ENCODE measurements at places on chromosomes 11 and 22. TPM values are rescaled to one million over a fixed set of nuclear protein-coding genes. Genes with fewer than 3 reads are reported as not detected.

The P2RX6 gene
- total RNA-seq: 1.0 TPM

GRCh38 chr11:13294771-13295579 is 17.4 kb downstream of the BMAL1 start:
- H3K27me3 ChIP-seq: no peaks in the 10 kb centered on the region
- H3K4me3 ChIP-seq: no peak overlapping the region
- no peaks in the 10 kb centered on the region for H3K36me3 ChIP-seq
- no peaks in the 10 kb centered on the region for H3K4me1 ChIP-seq
- no peak overlapping the region for H3K27ac ChIP-seq
- DNase-seq: no peak

GRCh38 chr11:94794287-94795168 is 26.4 kb downstream of the AMOTL1 start:
- no peaks in the 10 kb centered on the region for H3K36me3 ChIP-seq
- no peaks in the 10 kb centered on the region for H3K27me3 ChIP-seq
- peaks cover 4% of the 10 kb centered on the region for H3K4me1 ChIP-seq
- DNase-seq: peak; percentile 69

DNA sequence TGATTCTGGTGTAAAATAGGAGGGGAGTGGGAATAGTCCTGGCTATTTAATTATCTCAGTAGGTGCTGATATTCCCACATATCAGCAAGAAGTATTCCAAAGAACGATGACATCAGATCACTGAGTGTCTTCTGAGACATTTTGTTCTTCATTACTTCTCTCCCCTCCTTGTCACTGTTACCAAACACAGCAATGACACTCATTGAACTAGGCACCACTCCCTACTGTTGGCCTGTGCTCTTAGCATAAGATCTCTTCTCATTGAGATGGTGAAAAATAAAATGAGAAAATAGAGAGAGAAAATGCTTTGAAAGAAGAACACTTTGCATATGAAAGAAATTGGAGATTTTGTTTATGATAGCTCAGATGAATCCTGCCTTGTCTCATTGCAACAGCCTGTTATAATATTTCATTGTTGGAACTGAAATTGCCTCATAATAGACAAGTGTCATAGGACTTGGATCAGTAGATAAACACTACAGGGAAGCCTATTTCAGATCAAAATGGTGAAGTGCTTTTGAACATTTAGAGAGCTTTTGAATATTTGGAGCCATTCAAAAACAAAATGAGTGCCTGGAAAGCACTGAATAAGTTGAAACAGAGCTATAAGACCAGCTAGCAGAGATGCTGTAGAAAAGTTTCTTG is 11.3 kb upstream of the ETS1 start:
- no peaks in the 10 kb centered on the region for H3K4me1 ChIP-seq
- H3K27ac ChIP-seq: no peak overlapping the region
- H3K36me3 ChIP-seq: no peaks in the 10 kb centered on the region
- no peak for DNase-seq
- no peaks in the 10 kb centered on the region for H3K27me3 ChIP-seq
- no peak overlapping the region for H3K4me3 ChIP-seq

The CCDC87 gene
- 1.0 TPM for total RNA-seq

- H3K27me3 ChIP-seq: no peaks in the 10 kb centered on the region
- no peaks in the 10 kb centered on the region for H3K4me1 ChIP-seq
- no peaks in the 10 kb centered on the region for H3K36me3 ChIP-seq
- H3K4me3 ChIP-seq: no peak overlapping the region
- H3K27ac ChIP-seq: no peak overlapping the region
- DNase-seq: no peak
These were observed 108.9 kb upstream of the DDI1 start for GRCh38 chr11:103927535-103927934.

The KCNQ1 gene
- 45.5 TPM for total RNA-seq

- H3K4me1 ChIP-seq: peaks cover 34% of the 10 kb centered on the region
- DNase-seq: no peak
- H3K4me3 ChIP-seq: no peak overlapping the region
- peak overlapping the region; percentile 75 for H3K27ac ChIP-seq
- no peaks in the 10 kb centered on the region for H3K36me3 ChIP-seq
These were observed 3.7 kb downstream of the THY1 start for GRCh38 chr11:119419246-119419645.

The PKNOX2 gene
- 6.0 TPM for total RNA-seq

The NARS2 gene
- 13.2 TPM for total RNA-seq

The ACTN3 gene
- total RNA-seq: 0.16 TPM

DNA sequence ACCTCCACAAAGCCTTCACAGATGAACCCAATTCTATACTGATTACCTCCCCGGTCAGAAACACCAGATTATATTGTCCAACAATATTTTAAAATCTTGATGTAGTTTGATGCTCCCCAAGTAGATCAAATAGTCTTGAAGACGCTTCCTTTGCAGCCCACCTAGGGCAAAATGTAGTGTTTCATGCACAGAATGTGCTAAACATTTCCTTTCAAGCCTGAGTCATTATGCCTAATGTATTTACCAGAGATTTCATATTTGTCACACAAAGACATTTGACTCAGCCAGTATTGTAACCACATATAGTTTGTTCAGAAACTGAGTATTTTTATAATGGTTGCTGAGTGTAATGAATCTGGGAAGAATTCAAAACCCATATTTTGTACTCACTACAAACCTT is 1396.8 kb downstream of the LRRC4C start:
- no peaks in the 10 kb centered on the region for H3K4me1 ChIP-seq
- H3K27ac ChIP-seq: no peak overlapping the region
- H3K36me3 ChIP-seq: no peaks in the 10 kb centered on the region
- no peaks in the 10 kb centered on the region for H3K27me3 ChIP-seq

The MRGPRE gene
- 0.22 TPM for total RNA-seq

DNA sequence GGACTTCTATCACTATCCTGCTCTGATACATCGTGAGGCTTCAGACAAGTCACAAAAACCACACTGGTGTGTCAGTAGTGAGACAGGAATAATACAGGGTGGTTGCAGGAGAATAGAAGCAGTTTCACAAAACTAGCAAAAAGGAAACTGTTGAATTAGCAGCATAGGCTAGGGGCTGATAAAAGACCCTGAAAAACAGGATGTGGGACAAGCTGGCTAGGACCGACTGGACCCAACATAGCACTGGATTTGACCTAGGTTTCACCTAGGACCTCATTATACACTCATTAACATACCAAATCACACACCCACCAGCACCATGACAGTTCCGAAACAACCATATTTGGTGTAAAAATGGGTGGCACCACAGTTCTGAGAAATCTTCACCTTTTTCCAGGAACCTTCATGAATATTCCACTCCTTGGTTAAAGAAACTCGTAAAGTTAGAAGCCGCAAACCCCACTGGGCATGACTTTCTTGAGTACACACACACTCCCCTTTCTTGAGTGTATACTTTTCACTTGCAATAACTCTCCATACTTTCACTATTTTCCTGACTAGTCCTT is 76.2 kb downstream of the SLC1A2 start:
- no peaks in the 10 kb centered on the region for H3K4me1 ChIP-seq
- no peaks in the 10 kb centered on the region for H3K36me3 ChIP-seq
- H3K27me3 ChIP-seq: no peaks in the 10 kb centered on the region
- no peak overlapping the region for H3K4me3 ChIP-seq
- no peak overlapping the region for H3K27ac ChIP-seq
- no peak for DNase-seq

DNA sequence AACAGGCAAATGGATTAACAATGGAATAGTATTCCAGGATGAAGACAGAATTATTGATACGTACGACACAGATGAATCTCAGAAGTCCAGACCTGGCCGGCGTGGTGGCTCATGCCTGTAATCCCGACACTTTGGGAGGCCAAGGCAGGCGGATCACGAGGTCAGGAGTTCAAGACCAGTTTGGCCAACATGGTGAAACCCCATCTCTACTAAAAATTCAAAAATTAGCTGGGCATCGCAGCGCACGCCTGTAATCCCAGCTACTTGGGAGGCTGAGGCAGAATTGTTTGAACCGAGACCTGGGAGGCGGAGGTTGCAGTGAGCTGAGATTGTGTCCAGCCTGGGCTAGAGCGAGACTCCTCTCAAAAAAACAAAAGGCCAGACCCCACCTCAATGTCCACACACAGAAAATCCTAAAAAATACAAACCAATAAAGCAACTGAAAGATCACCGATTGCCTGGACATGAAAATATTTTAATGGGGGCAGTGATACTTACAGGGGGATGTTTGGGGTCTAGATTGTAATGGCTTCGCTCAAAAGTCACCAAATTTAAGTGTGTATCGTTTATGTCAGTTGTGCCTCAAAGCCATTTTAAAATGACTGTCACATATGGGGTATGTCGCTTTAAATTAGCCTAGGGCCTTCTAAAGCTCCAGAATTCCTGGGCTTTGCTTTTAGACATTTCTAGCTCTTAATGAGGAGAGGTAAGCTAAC is 3.8 kb downstream of the RPS25 start:
- peaks cover 7% of the 10 kb centered on the region for H3K36me3 ChIP-seq
- H3K27me3 ChIP-seq: no peaks in the 10 kb centered on the region
- no peak overlapping the region for H3K4me3 ChIP-seq
- DNase-seq: no peak
- H3K27ac ChIP-seq: no peak overlapping the region
- H3K4me1 ChIP-seq: no peaks in the 10 kb centered on the region

The CD248 gene
- 22.9 TPM for total RNA-seq

GRCh38 chr11:134643115-134644012 is 231.3 kb upstream of the B3GAT1 start:
- H3K27me3 ChIP-seq: peaks cover 2% of the 10 kb centered on the region
- no peak overlapping the region for H3K4me3 ChIP-seq
- H3K4me1 ChIP-seq: no peaks in the 10 kb centered on the region
- no peak overlapping the region for H3K27ac ChIP-seq
- no peaks in the 10 kb centered on the region for H3K36me3 ChIP-seq
- no peak for DNase-seq

The TLCD5 gene
- 6.0 TPM for total RNA-seq

The SHANK3 gene
- total RNA-seq: 40.5 TPM

The KCNK7 gene
- total RNA-seq: 0.25 TPM

The CHRNA10 gene
- total RNA-seq: 1.2 TPM

GRCh38 chr22:40572976-40573375 is 63.5 kb downstream of the MRTFA start:
- no peak overlapping the region for H3K27ac ChIP-seq
- no peaks in the 10 kb centered on the region for H3K27me3 ChIP-seq

- H3K27me3 ChIP-seq: no peaks in the 10 kb centered on the region
- no peaks in the 10 kb centered on the region for H3K4me1 ChIP-seq
- peaks cover 60% of the 10 kb centered on the region for H3K36me3 ChIP-seq
- H3K27ac ChIP-seq: no peak overlapping the region
These were observed 2.9 kb downstream of the RPS3 start for GRCh38 chr11:75402002-75402773.

DNA sequence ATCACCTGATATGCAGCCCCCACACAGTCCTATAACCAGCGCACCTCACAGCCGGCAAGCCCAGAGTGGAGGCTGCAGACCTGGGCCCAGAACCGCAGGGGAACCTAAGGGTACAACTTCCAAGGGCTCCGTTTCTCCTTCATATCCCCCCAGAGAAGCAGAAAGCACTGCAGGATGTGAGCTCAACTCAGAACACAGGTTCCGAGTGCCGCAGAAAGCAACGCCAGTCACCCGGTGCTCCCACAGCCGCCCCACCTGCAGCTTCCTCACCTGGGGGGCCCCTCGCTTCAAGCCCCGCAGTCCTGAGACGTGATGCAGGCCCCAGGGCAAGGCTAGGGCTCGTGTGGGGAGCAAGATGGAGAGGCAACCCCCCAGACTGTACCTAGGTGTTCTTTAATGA is 2.5 kb downstream of the TSSK2 start:
- no peak for DNase-seq
- no peak overlapping the region for H3K4me3 ChIP-seq
- H3K27ac ChIP-seq: no peak overlapping the region
- no peaks in the 10 kb centered on the region for H3K4me1 ChIP-seq

The C11orf52 gene
- total RNA-seq: 27.8 TPM

GRCh38 chr22:19172213-19173046 is 6.1 kb downstream of the SLC25A1 start:
- DNase-seq: no peak
- H3K36me3 ChIP-seq: no peaks in the 10 kb centered on the region
- no peak overlapping the region for H3K27ac ChIP-seq
- H3K27me3 ChIP-seq: peaks cover 16% of the 10 kb centered on the region

GRCh38 chr11:64858467-64859263 is 14.2 kb upstream of the CDC42BPG start:
- peaks cover 45% of the 10 kb centered on the region for H3K4me1 ChIP-seq
- no peak overlapping the region for H3K27ac ChIP-seq
- peaks cover 13% of the 10 kb centered on the region for H3K36me3 ChIP-seq
- DNase-seq: no peak
- no peak overlapping the region for H3K4me3 ChIP-seq

Measured in kidney (tissue), 22 donors.